Fibroblast of lung (primary cell): ENCODE measurements at places on chromosomes 7 and 10.
A peak's percentile ranks its signal among the peaks of the same experiment; 100 is the strongest.

GRCh38 chr7:120729245-120729644 lies 128.7 kb downstream of the TSPAN12 start:
- peak; percentile 27 for DNase-seq

GRCh38 chr7:101426303-101427011 lies 63.8 kb downstream of the COL26A1 start:
- DNase-seq: no peak

- DNase-seq: no peak
Measured at GRCh38 chr7:101245147-101245668, 327 bp upstream of the FIS1 start.

DNA sequence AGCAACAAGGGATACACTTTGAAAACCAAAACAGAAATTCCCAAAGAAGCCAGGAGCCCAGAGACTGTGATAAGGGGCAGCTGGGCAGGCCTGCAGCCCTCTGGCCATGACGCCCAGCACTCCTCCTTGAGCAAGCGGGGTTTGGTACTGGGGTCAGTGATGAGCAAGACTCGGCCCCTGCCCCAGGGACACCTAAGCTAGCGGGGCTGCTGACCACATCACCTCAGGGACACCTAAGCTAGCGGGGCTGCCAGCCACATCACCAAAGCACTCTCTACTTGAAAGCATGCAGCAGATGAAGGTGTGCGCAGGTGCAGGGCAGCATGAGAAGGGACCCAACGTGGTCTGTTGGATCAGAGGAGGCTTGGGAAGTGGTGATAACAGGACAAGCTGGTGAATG lies 108.0 kb upstream of the PPP2R2D start:
- DNase-seq: no peak

DNA sequence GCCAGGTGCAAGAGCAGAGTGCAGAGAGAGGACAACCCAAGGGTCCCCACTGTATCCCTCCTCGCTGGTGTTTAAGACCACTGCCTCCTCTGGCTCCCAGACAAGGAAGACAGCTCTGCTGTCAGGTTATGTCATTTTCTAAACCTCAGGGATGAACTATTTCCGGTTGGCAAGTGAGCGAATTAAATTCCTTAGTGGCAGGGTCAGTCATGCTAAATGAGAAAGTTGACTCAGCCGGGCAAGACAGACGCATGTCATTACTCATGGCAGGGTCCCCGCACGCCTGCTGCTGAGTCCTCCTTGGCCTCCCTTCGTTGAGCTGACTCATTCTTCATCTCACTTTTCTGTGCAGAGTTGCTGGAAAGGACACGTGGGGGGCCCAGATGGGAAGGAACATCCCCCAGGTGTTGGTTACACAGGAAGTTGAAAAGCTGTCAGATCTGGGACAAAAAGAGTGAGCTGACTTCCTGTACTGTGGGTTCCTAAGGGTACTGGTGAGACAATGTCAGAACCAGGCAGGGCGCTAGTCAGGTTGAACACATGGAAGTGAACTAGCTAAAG lies 47.1 kb upstream of the UCN3 start:
- peak; percentile 74 for DNase-seq

DNA sequence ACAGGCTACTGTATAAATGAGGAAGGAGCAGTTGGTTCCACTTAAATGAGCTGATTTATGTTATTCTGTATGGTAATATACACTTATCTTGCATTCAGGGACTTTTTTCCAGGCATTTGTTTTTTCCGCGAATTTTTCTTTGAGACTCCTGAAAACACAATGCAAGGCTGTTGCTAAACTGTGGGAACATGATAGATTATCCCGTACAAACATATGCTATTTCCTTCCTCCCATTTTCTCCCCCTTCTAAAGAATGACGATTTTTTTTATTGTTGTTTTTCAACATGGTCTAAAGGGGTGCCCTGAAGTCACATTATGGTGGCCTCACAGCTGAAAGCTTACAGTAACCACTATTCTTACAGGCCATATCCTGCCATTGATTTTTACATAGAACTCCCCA lies 523.9 kb upstream of the NRP1 start:
- DNase-seq: no peak

- no peak for DNase-seq
Measured at GRCh38 chr10:95640891-95641315, 15.6 kb downstream of the ALDH18A1 start.

GRCh38 chr10:47340608-47341170 lies 7.5 kb upstream of the RBP3 start:
- DNase-seq: peak; percentile 53

- DNase-seq: no peak
Measured at GRCh38 chr7:69419934-69420333, 178.3 kb upstream of the AUTS2 start.

DNA sequence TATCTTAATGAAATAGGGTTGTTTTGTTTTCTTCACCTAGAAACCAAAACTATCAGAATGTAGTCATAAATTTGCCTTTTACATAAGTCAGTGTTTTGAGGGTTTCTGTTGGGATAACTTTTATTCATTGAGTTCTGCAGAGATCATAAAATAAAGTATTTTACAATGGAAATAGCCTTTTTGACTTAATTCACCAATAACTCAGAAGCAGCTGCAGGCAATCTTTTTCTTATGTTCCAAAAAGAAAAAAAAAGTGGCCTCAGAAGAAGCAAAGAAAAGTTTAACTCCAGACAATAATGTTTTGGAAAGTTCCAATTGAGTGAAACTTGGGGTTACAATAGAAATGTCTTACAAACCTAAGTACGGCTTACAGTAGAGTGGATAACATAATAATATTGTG lies 491.7 kb upstream of the NRP1 start:
- no peak for DNase-seq

- no peak for DNase-seq
Measured at GRCh38 chr10:129915526-129916378, 48.3 kb downstream of the EBF3 start.
